ENCODE measurements at places on chromosomes 2 and 18.

DNA sequence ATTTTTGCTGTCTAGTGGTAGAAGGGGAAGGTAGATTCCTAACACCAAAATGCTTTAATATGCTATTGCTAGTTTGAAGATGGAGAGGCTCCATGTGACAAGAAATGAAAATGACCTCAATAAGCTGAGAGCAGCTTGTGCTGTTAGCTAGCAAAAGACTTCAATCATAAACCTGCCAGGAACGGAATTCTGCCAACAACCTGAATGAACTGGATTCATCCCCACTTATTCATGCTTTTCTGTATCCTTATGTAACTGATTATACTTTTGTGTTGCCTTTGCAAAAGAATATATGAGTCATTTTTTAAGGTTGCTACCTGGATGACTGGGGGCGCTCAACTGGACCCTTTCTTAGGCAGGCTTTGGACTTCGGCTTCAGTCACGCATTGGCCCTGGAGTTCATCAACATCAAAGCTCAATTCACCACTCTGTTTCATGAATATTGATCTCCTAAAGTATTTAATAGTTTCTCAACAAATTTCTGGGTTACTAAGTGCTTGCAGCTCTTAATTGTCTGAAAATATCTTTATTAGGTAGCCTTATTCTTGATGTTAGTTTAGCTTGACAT, 97.5 kb upstream of the KCNJ3 start:
- no peaks in the 10 kb centered on the region for H3K36me3 ChIP-seq
- H3K4me1 ChIP-seq: no peaks in the 10 kb centered on the region
- no peaks in the 10 kb centered on the region for H3K27me3 ChIP-seq
- DNase-seq: no peak

- H3K4me1 ChIP-seq: no peaks in the 10 kb centered on the region
- no peak for DNase-seq
- H3K27me3 ChIP-seq: no peaks in the 10 kb centered on the region
- no peak overlapping the region for H3K27ac ChIP-seq
- no peak overlapping the region for H3K4me3 ChIP-seq
These were observed 86.4 kb downstream of the XRCC5 start for GRCh38 chr2:216195565-216196029.

GRCh38 chr2:73968357-73968937, 16.3 kb upstream of the TET3 start:
- no peak overlapping the region for H3K27ac ChIP-seq
- peaks cover 23% of the 10 kb centered on the region for H3K27me3 ChIP-seq
- DNase-seq: no peak
- H3K4me3 ChIP-seq: no peak overlapping the region

GRCh38 chr2:126655500-126656430, at the start of gene GYPC:
Gene GYPC, plus strand, starts transcription at chr2:126656158. Its CDS starts 106 bp downstream, at chr2:126656264.
- H3K4me3 ChIP-seq: peak within 1 kb of the TSS; percentile 96
- H3K4me1 ChIP-seq: peaks cover 67% of the 10 kb centered on the region
- H3K27me3 ChIP-seq: peaks cover 3% of the 10 kb centered on the region

- H3K27ac ChIP-seq: no peak overlapping the region
- H3K4me1 ChIP-seq: peaks cover 6% of the 10 kb centered on the region
- DNase-seq: no peak
- H3K27me3 ChIP-seq: peaks cover 15% of the 10 kb centered on the region
These were observed 233.4 kb upstream of the SIX3 start for GRCh38 chr2:44707945-44708660.

GRCh38 chr2:120261387-120262006, 8.8 kb downstream of the RALB start:
- peaks cover 30% of the 10 kb centered on the region for H3K36me3 ChIP-seq
- DNase-seq: no peak
- H3K27me3 ChIP-seq: peaks cover 8% of the 10 kb centered on the region
- no peak overlapping the region for H3K4me3 ChIP-seq

- no peak overlapping the region for H3K4me3 ChIP-seq
- H3K27me3 ChIP-seq: peaks cover 3% of the 10 kb centered on the region
- H3K27ac ChIP-seq: peak overlapping the region; percentile 92
These were observed 415.2 kb upstream of the KCNH7 start for GRCh38 chr2:163253621-163254285.

DNA sequence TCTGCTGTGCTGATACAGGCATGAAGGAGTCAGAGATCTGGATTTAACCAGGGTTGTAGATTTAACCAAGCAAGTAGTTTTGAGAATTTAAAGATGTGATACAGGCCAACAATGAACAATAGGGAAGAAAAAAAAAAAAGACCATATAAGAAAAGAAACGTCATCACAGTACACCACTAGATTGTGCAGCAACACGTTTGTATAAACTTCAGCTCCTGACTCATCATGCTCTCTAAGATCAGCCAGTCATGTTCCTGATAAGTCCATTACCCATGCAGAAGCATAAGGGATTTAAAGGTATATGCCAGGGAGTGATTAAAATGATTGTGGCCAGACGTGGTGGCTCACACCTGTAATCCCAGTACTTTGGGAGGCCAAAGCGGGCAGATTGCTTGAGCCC, 22.3 kb upstream of the ERICH2 start:
- no peak overlapping the region for H3K4me3 ChIP-seq
- peaks cover 16% of the 10 kb centered on the region for H3K4me1 ChIP-seq
- H3K36me3 ChIP-seq: no peaks in the 10 kb centered on the region
- no peak for DNase-seq
- H3K27me3 ChIP-seq: no peaks in the 10 kb centered on the region

GRCh38 chr2:103963146-103963725, 890.7 kb upstream of the POU3F3 start:
- H3K4me3 ChIP-seq: no peak overlapping the region
- no peaks in the 10 kb centered on the region for H3K36me3 ChIP-seq
- peaks cover 10% of the 10 kb centered on the region for H3K27me3 ChIP-seq
- DNase-seq: no peak
- no peak overlapping the region for H3K27ac ChIP-seq

GRCh38 chr2:49028101-49028500, 126.2 kb downstream of the FSHR start:
- H3K27ac ChIP-seq: no peak overlapping the region
- H3K36me3 ChIP-seq: no peaks in the 10 kb centered on the region
- H3K4me1 ChIP-seq: peaks cover 37% of the 10 kb centered on the region
- peaks cover 3% of the 10 kb centered on the region for H3K27me3 ChIP-seq
- H3K4me3 ChIP-seq: no peak overlapping the region
- DNase-seq: no peak

DNA sequence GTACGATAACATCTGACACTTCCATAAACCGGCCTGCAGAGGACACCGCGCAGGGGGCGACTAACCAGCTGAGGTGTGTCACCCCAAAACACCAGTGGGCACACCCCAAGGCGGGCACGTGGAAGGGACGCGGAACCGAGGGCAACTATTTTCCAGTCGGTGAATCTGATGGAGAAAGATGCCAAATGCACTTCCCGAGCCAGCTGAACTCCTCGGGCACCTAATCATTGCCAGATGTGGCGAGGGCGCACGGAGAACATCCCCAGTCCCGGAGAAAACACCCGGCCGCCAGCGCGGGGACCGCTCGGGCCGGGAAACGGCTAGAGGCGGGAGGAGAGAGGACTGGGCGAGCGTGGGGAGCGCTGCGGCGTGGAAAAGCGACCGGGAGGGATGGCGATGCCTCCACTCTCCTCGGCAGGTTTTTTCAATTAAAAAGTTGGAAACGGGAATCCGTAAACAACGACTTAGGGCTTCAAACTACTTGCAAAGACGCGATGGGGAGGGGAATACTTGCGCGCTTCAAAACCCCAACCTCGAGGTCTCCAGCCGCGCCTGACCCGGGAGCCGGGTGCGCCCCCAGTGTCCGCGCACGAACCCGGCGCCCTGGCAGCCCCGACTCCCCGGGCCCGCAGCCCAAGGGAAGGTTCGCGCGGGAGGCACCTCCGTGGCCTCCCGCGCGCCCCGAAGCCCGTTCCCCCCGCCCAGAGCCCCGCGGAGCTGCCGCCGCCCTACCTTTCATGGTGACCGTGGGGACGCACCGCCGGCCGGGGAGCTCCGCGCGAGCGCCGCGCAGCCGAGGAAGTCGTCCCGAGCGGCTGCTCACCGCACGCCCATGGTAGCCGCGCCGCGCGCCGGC, 497 bp downstream of the COLEC12 start:
- H3K27me3 ChIP-seq: peaks cover 24% of the 10 kb centered on the region
- H3K4me3 ChIP-seq: peak overlapping the region; percentile 95
- peaks cover 56% of the 10 kb centered on the region for H3K4me1 ChIP-seq
- no peaks in the 10 kb centered on the region for H3K36me3 ChIP-seq
- DNase-seq: peak; percentile 65

DNA sequence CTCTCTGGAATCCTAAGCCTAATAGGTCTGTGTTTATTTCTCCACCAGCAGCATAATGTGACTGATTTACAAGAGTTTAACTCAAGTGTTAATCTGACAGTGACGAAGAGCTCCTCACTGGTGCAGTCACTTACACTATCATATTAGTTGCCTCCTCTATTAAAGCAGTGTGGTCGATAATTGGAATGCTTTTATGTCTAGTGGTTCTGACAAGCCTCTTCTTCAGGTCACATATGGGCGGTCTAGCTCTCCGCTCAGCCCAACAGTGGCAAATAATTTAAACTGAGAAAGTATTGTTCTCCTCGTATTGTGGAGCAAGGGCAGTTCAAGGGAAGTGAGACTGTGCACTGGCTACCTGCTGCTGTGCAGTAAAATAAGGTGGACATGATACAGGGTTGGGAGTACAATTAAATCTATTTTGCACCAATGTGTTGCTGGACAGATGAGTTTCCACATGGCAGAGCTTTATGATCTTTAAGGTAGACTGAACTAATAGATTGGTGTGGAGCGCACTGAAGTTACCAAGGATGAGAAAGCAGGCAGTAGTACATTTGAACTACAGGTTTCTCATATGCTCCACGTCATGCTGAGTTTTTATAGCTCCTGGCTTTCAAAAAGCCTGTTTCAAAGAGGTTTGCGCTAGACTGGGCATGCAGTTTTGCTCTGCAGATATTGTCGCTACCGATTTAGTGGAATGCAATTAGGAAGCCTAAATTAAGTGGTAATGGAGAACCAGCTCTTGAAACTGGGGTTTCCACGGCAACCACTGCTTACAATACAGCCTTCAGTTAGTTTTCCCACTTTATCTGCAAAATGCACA, 151.7 kb upstream of the POU3F3 start:
- H3K27me3 ChIP-seq: peaks cover 11% of the 10 kb centered on the region
- H3K4me3 ChIP-seq: peak overlapping the region; percentile 2
- peak overlapping the region; percentile 66 for H3K27ac ChIP-seq
- peaks cover 68% of the 10 kb centered on the region for H3K4me1 ChIP-seq

DNA sequence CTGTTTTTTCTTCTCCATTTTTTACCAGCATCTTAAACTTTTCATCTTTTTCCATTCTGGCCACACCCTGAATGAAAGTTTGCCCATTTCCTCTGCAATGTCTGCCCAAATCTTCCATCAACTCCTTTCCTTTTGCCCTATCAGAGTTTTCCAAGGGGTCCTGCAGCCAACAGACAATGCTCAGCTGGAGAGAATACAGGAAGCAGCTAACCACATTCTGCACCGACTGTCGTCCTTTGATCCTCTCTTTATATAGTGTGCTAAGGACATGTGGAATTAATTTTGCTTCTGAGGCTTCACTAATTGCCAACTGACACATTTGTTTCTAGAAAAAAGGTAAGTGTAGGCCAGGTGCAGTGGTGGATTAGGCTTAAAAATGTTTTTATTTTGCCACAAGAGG, 50.5 kb upstream of the DLX2 start:
- H3K36me3 ChIP-seq: no peaks in the 10 kb centered on the region
- no peak overlapping the region for H3K27ac ChIP-seq
- H3K4me1 ChIP-seq: no peaks in the 10 kb centered on the region
- DNase-seq: no peak
- no peak overlapping the region for H3K4me3 ChIP-seq

- peaks cover 2% of the 10 kb centered on the region for H3K27me3 ChIP-seq
- no peak overlapping the region for H3K27ac ChIP-seq
- H3K4me1 ChIP-seq: peaks cover 21% of the 10 kb centered on the region
- H3K4me3 ChIP-seq: no peak overlapping the region
- DNase-seq: no peak
- no peaks in the 10 kb centered on the region for H3K36me3 ChIP-seq
These were observed 48.9 kb upstream of the AAK1 start for GRCh38 chr2:69692424-69692823.

GRCh38 chr18:44817831-44818473, 137.3 kb downstream of the SETBP1 start:
- H3K27ac ChIP-seq: peak overlapping the region; percentile 96
- no peak for DNase-seq
- H3K4me3 ChIP-seq: no peak overlapping the region
- peaks cover 67% of the 10 kb centered on the region for H3K4me1 ChIP-seq
- peaks cover 23% of the 10 kb centered on the region for H3K36me3 ChIP-seq

DNA sequence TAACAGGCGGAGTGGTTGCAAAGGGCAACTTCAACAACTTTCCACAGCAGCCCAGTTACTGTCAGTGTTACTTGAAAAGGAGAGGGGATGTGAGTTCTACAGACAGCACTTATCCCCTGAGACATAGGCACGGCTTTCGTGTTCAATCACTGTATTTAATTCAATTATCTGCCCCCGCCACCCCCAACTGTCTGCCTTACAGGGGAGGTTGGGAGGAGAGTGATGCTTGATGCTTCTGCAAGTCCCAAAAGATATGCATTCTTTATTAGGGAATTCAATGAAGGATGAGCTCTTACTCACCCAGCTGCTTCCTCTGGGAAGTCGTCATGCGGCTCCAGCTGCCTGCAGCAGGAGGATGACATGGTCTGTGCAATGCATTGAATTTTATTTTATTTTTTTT, 639.9 kb downstream of the DCC start:
- H3K36me3 ChIP-seq: no peaks in the 10 kb centered on the region
- no peak overlapping the region for H3K4me3 ChIP-seq
- H3K27ac ChIP-seq: no peak overlapping the region
- no peaks in the 10 kb centered on the region for H3K27me3 ChIP-seq
- DNase-seq: no peak

DNA sequence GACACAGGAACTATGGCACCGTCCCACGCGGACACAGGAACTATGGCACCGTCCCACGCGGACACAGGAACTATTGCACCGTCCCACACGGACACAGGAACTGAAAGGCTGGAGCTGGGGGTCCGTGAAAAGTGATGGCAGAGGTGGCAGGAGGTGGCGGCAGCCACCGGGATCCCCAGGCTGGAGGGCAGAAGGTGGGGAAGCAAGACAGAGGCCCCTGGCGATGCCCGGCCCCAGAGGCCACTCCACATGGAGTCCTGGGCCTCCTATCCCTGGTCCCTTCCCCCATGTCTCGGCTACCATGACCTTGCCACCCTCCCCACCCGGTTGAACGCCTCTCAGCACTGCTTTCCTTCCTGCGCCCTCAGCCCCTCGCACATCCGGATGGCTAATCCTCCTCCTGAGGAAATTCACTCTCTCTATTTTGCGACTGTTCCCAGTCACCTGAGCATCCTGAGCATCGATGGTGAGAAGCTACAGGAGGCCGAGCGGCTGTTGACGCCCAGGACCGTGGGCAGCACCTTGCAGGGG, 181.4 kb downstream of the TMEM18 start:
- H3K4me1 ChIP-seq: peaks cover 11% of the 10 kb centered on the region
- H3K36me3 ChIP-seq: no peaks in the 10 kb centered on the region
- no peak overlapping the region for H3K4me3 ChIP-seq
- peaks cover 23% of the 10 kb centered on the region for H3K27me3 ChIP-seq
- no peak overlapping the region for H3K27ac ChIP-seq

DNA sequence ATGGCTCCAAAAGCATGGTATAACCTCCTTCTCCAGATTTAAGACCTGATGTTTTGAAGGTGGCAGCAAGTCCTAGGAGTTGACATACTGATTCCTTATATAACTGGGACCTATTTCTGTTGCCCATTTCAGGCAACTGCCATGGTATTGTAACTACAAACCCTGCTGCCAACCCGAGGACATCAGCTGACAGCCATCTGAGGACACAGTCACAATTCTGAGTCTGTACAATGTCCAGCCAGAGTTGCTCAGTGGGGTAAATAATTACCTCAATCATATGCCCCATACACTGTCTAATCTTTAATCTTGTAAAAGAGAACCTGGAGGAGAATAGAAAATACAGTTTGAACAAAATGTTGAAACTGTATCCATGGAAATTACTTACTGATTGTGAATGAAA, 8.7 kb upstream of the GAREM2 start:
- no peaks in the 10 kb centered on the region for H3K36me3 ChIP-seq
- H3K4me3 ChIP-seq: no peak overlapping the region
- no peak for DNase-seq
- peaks cover 3% of the 10 kb centered on the region for H3K4me1 ChIP-seq
- H3K27ac ChIP-seq: no peak overlapping the region

All from nephron progenitor cell (in vitro differentiated cells).